Hematopoietic multipotent progenitor cell treated with erythropoietin and hydrocortisone succinate and interleukin-3 and kit ligand, for 17 days (in vitro differentiated cells): ENCODE measurements at places on chromosomes 7 and 10.

DNA sequence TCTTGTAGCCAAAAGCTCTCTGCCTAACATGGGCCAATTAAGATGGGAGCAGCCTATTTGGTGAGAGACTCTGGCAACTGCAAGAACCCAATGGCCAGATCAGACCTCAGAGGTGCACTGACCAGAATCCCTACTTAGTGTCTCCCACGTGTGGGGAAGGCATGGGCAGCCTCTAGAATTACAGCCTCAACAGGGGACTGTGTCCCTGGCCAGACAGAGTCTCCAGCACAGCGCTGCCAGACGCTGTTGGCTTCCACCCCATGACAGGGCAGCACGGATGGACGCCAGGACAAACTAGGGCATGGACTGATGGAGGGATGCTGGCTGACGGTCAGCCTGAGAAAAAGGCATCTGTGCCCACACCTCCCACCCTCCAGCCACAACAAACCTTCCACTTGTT is 729.3 kb upstream of the AUTS2 start:
- DNase-seq = no peak

GRCh38 chr10:5509691-5510090 is 10.3 kb upstream of the CALML5 start:
- DNase-seq = no peak

DNA sequence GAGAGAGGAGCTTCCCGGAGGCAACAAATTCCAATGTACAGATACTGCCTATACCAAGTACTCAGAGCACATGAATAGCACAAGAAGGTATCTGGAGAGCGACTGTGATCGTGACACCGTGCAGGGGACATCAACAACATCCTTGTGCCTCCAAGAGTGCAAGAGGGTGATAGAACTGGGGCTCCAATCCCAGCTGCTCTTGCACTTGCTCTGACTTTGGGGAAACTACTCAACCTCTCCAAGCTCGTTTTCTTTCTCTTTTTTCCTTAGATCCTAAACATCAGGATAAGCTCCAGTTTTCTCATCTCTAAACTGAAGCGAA is 12.1 kb downstream of the RFC2 start:
- no peak for DNase-seq

- peak; percentile 53 for DNase-seq
Measured at GRCh38 chr7:73308665-73309214, at the start of gene NSUN5. Gene NSUN5, minus strand, starts transcription at chr7:73308826. Its CDS starts 36 bp downstream, at chr7:73308790.

DNA sequence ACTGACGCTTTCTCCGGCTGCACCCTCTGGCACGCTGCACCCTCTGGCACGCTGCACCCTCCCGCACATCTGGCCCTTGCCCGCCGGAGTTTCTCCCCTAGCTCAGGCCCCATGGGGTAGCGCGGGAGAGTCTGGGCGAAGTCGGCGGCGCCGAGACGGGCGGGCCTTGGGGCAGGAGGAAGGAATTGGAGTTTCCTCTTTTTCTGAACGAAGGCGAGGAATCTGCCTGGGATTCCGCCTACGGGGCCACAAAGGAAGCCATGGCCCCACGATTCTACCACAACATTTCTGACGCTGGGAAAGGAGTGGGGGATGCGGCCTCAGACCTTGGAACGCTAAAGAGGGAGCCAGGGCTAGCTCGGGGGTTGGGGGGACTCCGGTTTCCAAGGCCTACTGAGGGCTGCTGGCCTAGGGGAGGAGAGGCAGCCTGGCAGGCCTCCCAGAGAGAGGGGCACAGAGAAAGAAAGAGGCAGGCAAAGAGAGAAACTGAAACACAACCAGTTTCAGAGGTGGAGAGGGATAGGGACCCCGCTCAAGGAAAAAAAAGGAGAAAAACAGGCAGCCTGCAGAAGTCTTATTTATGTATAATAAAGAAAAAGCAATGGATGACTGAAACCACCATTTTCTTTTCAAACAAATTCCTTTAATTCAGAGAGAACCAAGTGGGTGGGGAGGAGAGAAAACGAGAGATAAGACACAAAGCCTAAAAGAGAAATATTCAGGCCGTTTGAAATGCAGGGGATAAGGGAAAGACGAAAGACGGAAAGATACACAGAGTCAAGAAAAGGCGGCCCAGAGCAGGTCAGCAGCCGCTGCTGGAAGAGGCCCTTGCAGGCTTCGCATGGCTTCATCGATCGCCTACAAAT is 4.3 kb downstream of the TLX1 start:
- no peak for DNase-seq

DNA sequence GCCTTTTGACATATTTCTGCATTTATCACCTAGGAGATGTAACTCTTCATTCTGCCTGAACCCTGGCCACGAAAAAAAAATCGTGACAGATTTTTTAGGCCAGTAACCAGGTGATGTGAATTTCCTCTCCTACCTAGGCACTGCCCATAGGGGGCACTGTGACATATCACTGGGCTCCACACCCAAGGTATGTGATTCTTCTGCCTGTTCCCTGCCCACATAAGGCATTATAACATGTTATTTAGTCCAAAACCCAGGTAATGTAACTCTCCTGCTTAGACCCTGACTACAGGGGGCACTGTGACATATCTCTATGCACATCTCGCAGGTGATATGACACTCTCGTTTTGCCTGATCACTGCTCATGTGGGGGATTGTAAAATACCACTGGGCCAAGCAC is 29.5 kb upstream of the ZNF107 start:
- DNase-seq = no peak

DNA sequence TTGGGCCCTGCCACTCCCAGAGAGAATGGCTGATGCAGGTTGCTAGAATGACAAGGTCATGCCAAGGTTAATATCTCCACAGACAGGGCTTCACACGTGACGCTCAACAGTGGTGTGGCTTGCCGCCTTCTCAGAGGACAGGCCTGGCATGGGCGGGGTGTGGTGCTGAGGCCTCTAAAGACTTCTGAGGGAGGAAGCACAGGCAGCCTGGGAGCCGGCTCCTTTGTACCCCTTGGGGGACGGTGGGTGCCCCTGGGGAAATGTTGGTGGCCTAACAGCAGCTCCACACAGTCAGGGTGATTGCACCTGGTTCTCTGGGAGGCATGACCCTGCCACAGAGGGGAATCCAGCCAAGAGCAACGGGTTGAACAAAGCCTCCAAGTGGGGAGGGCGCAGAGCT is 115.1 kb downstream of the PKD1L1 start:
- DNase-seq = no peak

GRCh38 chr10:91574236-91574635 is 58.6 kb downstream of the PPP1R3C start:
- DNase-seq = no peak

GRCh38 chr7:41975849-41976248 is 261.2 kb downstream of the GLI3 start:
- no peak for DNase-seq

GRCh38 chr7:85039196-85039923 is 147.5 kb downstream of the SEMA3D start:
- DNase-seq = no peak

DNA sequence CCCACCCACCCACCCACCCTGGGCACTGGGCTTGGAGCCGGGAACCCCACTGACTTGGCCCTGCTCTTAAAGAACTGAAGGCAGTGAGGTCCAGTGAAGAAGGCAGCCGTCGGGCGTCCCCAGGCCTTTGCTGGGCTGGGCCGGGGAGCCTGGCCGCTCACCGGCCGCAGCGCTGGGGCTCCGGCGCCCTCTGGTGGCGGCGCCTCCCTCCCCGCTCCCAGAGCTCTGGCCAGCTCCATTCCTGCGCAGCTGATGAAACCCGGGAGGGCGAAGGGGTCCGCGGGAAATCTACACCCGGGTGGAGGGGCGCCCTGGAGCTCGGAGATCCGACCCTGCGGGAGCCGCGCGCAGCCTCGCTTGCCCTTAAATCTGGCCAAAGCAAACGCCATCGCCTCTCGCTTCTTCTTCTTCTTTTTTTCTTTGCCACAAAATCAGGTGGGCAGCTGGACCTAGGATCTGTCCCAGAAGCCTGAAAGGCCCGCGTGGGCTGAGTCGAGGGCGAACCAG is 1.7 kb upstream of the CXCL12 start:
- DNase-seq = no peak

DNA sequence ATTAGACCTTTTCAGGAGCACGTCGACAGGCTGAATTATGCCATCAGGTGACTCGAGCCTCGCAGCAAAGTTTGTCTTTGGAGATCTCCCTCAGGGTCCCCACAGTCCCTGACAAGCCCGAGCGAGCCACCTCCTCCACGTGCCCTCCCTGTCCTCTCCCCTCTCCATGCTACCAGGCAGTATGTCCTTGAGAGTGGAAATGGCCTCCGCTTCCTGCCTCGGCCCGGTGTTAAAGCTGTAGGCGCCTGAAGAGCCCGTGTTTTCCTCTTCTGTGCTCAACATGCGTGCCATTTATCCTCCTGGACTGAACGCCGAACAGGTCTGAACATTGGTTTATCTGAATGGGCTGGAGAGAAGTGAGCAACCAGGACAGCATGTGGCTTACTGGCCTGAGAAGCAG is 82.6 kb downstream of the GPR26 start:
- no peak for DNase-seq

- no peak for DNase-seq
Measured at GRCh38 chr7:33336820-33337219, 207.5 kb downstream of the BBS9 start.

DNA sequence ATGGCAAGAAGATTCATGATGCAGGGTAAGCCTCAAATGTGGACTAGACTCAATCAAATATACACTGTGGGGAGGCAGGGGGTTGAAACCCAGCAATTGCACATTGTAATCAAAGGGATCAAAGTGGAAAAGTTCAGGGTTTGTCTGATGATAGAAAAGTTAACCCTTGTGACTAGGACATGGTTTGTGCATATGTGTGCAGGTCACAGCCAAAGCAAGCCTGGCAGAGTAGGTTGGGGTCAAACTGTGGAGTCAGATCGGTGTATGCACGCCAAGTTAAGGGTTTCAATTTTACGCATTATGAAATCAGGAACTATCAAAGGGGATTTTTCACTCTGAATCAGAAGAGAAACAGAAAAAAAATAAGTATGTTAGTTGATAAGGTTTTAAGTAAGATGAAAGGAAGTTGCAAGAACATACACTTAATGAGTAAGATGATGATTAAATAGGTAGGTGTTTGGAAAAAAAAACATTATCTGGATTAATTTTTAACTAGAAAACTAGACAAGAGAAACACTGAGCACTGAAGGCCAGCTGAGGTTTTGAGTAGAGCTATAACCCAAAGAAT is 188.3 kb downstream of the DGKB start:
- no peak for DNase-seq

- peak; percentile 57 for DNase-seq
Measured at GRCh38 chr10:114879541-114880158, 58.1 kb downstream of the FHIP2A start.

GRCh38 chr7:129804111-129804889 is 148.5 kb downstream of the UBE2H start:
- DNase-seq = no peak

DNA sequence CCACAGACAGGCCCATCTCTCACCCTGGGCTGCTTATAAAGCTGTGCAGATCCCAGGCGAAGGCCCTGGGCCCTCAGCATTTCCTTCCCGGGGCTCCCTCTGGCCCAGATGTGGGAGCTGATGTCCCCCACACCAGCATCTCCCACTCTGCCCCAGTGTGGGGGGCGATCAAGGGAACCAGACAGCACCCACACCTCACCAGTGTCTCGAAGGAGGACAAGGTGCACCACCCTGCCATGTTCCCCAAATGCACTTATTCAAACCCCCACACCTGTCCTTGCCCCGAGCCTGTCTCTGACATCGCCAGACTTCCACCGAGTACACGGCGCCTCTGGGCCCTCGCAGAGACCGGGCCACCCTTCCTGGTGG is 19.6 kb downstream of the DPYSL4 start:
- DNase-seq = no peak

GRCh38 chr10:32149252-32149955 is 93.2 kb upstream of the KIF5B start:
- DNase-seq = no peak

- DNase-seq = no peak
Measured at GRCh38 chr7:25385506-25386136, 157.3 kb upstream of the NPVF start.

DNA sequence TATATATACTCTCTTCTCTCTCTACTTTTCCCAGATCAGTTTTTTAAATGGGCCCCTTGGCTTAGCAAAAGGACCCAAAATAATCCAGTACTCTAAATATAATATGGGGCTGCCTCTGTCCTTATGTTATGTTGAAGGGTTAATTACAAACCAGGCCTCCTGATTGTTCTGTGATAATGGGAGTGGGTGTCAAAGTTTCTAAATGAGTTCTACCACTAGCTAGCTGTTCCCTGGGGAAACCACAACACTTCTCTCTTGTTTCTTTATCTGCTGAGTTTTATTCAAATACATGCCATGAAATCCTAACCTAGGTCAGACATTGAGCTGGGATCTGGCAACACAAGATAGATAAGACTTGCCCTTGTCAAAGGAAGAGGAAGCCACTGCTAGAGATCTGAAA is 3.8 kb downstream of the HTR5A start:
- DNase-seq = no peak

DNA sequence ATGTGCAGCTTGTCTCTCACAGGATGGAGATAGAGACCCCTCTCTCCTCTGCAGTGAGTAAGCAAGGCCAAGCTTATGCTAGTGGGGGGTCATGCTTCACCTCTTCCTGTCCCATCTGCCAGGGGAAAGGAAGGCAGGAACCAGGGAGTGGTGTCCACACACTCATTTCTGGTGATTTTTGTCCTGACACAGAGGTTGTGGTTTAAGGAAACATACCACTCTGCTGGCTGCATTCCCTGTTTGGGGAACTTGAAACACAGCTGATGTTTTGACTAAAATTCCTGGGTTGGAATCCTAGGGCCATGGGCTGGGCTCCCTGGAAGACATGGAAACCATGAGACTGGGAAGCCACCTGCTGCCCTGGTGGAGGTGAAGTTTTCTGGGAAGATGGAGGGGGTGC is 21.4 kb downstream of the C10orf120 start:
- DNase-seq = no peak

- DNase-seq = no peak
Measured at GRCh38 chr10:69980672-69981071, 72.0 kb upstream of the MACROH2A2 start.

GRCh38 chr10:132209130-132209529 is 22.4 kb downstream of the DPYSL4 start:
- DNase-seq = no peak

DNA sequence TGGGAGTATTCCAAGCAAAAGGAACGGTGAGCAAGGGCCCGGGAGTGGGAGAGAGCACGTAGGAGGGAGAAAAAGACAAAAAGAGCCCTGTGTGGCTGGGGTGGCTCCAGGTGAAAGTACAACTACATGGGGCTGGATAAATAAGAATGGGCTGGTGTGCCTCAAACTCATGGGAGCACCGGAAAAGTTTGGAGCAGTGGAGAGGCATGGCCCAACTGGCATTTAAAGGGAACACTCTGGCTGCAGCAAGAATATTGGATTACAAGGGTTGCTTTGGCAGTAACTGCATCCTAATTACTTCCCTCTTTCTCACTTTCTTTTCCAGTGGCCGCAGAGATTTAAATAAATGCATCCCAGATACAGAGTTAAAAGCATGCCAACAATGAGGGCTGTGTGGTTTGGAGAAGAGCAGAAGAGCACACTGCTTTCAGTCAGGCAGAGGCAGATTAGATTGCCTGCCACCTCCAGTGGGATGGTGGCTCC is 39.1 kb upstream of the HERPUD2 start:
- no peak for DNase-seq

- DNase-seq = no peak
Measured at GRCh38 chr7:158015403-158016179, 572.0 kb downstream of the PTPRN2 start.

- no peak for DNase-seq
Measured at GRCh38 chr7:134182078-134182477, 54.9 kb downstream of the LRGUK start.
